ENCODE measurements at places on chromosomes 3 and 15. TPM values are rescaled to one million over a fixed set of nuclear protein-coding genes. Genes with fewer than 3 reads are reported as not detected.

- H3K27ac ChIP-seq = no peak overlapping the region
- no peaks in the 10 kb centered on the region for H3K4me1 ChIP-seq
These were observed 38.8 kb downstream of the CBLB start for GRCh38 chr3:105829871-105830622.

DNA sequence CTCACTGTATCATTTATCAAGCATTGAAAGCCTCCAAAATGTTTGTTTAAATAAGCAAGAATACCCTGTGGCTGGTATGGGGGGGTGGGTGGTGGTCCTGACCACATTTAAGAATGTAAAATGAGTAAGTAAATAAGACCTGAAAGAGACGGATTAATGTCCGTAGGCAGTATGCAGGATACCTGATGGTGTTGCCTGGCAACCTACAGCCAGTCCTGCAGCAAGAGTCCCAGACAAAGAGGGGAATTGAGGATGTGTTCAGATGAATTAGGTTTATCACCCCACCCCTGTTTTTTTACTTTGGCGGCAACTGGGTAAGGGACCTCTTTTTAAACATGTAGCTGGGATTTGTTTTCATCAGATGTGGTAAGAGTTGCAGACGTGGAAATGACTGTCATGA lies 99.8 kb upstream of the BFSP2 start:
- no peak overlapping the region for H3K27ac ChIP-seq
- H3K4me1 ChIP-seq = no peaks in the 10 kb centered on the region
- H3K4me3 ChIP-seq = no peak overlapping the region
- no peaks in the 10 kb centered on the region for H3K36me3 ChIP-seq
- DNase-seq = no peak

DNA sequence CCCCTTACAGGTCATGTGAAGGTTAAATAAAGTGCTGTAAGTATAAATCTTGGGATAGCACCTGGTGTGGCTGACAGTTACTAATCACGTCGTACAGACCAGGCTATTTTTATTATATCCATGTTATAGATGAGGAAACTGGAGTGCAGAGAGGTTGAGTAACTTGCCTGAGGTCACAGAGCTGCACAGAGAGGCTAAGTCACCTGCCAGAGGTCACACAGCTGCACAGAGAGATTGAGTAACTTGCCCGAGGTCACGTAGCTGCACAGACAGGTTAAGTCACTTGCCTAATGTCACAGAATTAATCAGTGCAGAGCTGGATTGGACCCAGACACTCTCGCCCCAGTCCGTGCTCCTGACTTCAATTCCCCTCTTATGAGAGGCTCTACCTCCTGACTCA lies 171.5 kb downstream of the NUP210 start:
- no peak overlapping the region for H3K4me3 ChIP-seq
- H3K27me3 ChIP-seq = peaks cover 2% of the 10 kb centered on the region

DNA sequence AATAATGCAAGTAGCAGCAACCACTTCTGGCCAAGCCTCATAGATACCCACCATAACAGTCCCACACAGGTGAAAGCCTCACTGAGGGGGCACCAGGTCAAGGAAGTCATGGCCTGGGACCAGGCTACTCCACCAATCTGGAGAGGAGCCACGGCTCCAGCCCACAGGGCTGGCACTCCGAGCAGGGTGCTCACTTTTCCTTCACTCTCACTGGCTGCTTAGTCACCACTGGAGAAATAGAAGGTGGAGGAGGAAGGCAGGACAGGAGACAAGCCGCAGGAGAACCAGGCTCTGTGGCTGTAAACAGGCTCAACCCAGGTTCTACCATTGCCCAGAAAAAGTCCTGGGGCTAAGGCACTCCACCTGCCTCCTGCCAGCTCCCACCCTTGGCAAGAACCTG lies 1.2 kb downstream of the USP19 start:
- H3K27ac ChIP-seq = no peak overlapping the region
- peak overlapping the region; percentile 92 for H3K4me3 ChIP-seq
- H3K4me1 ChIP-seq = peaks cover 6% of the 10 kb centered on the region
- DNase-seq = no peak

DNA sequence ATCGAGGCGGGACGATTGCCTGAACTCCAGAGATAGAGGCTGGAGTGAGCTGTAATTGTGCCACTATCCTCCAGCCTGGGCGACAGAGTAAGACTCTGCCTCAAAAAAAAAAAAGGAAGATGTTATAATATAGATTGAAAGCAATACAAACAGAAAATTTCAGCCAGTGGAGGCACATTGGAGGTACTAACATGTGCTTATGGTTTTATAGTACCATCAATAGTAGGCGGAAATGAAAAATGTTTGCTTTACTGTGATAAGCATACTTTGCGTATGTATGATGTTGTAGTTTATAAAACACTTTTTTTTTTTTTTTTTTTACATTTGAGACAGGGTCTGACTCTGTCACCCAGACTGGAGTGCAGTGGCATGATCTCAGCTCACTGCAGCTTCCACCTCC lies 8.8 kb downstream of the RAD54L2 start:
- no peak for DNase-seq
- H3K36me3 ChIP-seq = no peaks in the 10 kb centered on the region
- no peak overlapping the region for H3K27ac ChIP-seq
- H3K27me3 ChIP-seq = no peaks in the 10 kb centered on the region

DNA sequence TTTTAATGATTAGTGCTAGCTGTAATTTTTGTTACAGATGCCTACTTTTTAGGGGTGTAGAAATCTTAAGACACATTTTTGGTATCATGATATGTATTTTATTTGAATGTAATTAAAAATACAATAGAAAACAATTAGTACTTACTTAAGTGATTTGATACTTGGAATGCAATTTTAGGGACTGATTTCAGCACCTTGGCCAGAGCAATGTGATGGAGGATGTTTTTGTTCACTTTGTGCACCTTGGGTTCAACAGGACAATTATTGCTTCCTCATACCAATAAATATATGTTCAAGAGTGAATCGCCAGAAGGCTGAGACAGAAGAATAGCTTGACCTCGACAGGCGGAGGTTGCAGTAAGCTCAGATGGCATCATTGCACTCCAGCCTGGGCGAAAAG lies 22.3 kb downstream of the GMNC start:
- no peak overlapping the region for H3K27ac ChIP-seq
- no peaks in the 10 kb centered on the region for H3K27me3 ChIP-seq
- H3K4me1 ChIP-seq = no peaks in the 10 kb centered on the region
- no peak overlapping the region for H3K4me3 ChIP-seq
- no peak for DNase-seq

GRCh38 chr15:66826507-66826906 lies 124.5 kb downstream of the SMAD6 start:
- DNase-seq = no peak
- no peaks in the 10 kb centered on the region for H3K4me1 ChIP-seq
- no peak overlapping the region for H3K4me3 ChIP-seq
- no peaks in the 10 kb centered on the region for H3K27me3 ChIP-seq
- no peak overlapping the region for H3K27ac ChIP-seq

DNA sequence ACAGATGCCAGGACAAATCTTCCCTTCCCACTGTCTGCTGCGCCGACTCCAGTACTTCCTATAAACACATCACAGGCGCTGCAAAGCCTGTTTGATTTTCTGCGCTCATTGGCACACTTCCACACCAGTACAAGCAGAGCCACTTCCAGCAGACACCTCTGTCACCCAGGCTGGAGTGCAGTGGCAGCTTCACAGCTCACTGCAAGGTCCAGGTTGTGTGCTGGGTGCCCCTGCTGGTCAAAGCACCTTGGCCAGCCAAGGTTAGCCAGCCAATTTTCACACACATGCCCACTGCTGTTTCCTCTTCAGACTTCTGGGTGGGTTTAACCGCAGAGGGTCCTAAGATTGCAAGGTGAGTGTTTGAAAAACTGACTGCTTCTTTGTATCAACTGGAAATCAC lies 4.9 kb downstream of the CHDH start:
- peak overlapping the region; percentile 85 for H3K27ac ChIP-seq
- peaks cover 13% of the 10 kb centered on the region for H3K4me1 ChIP-seq
- DNase-seq = peak; percentile 69
- no peaks in the 10 kb centered on the region for H3K27me3 ChIP-seq
- H3K36me3 ChIP-seq = no peaks in the 10 kb centered on the region

DNA sequence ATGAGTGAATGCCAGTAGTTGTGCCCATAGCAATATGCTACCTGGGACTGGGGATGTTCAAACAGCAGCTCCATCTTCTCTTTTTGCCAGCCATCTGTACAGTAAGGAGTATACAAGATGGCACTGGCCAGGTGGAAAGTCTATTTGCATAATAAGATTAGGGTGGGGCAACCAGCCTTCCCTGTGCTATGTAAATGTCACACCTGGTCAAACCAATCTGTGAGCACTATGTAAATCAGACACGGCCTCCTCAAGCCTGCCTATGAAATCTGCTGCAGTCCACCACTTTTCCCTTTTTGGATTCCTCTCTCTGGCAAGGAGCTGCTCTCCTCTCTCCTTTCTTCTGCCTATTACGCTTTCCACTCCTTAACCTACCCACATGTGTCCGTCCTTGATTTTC lies 53.0 kb downstream of the C3orf80 start:
- no peak overlapping the region for H3K27ac ChIP-seq
- no peak for DNase-seq
- H3K4me3 ChIP-seq = no peak overlapping the region
- H3K36me3 ChIP-seq = no peaks in the 10 kb centered on the region

DNA sequence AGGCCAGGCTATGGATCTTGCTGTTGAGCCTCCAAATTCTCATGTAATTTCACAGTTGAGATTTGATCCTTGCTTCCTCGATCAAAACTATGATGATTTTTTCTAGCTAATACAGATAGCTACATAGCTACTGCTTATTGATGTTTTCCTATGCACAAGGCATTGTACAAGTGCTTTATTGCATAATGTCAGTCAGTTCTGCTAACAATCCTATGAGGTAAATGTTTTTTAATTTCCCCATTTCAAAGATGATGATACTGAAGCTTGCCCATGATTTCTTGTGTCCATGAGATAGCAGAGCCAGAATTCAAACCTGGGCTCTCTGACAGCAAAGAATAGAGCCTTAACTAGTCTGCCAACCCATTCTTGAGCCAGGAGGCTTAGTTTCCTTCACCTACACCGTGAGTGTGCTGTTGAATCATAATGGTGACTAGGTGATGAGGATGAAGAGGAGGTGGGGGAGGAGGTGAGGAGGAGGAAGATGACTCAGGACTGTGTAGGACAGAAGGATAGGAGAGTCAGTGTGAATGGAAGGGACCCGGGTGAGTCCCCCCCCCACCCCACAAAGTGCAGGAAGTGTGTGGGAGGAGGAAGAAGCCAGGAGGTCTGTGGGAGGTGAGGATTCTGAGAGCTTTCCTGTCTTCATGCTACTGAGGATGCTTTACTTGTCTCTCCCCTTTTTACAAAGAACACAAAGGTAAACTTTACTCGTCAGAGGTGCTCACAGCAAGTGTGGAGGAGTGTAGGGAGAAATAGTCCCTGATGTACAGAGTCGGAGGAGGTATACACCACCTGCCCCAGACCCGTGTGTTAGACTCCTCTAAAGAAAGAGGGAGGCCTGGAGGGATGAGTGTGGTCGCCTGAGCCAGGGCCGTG lies 3.6 kb downstream of the TAGLN3 start:
- H3K4me3 ChIP-seq = no peak overlapping the region
- DNase-seq = no peak
- H3K36me3 ChIP-seq = no peaks in the 10 kb centered on the region
- no peak overlapping the region for H3K27ac ChIP-seq
- H3K4me1 ChIP-seq = no peaks in the 10 kb centered on the region

DNA sequence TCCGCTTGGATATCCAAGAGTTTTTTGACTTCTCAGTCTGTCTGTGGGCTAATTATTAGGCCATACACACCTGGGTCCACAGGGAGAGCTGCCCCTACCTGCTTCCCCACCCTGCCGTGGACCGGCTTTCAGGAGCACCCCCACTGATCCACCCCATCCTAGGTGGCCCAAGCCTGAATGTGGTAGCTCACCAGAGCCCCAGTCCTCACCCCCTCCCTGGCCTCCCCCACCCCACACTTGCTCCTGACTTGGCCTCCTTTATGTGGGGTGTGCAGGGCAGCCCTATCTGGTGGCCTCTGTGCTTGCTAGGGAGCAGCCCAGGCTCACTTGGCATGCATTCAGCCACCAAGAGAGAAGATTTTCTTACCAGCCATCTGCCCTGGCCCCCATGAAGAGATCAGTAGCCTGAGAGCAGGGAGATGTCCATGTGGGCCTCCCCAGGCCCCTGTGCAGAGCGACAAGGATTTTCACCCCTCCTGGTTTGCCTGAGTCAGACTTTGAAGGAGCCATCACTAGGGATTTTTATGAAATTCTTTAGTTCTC lies 11.2 kb downstream of the LRRK1 start:
- no peak overlapping the region for H3K27ac ChIP-seq
- H3K4me1 ChIP-seq = no peaks in the 10 kb centered on the region
- H3K4me3 ChIP-seq = no peak overlapping the region
- H3K36me3 ChIP-seq = no peaks in the 10 kb centered on the region
- no peaks in the 10 kb centered on the region for H3K27me3 ChIP-seq

DNA sequence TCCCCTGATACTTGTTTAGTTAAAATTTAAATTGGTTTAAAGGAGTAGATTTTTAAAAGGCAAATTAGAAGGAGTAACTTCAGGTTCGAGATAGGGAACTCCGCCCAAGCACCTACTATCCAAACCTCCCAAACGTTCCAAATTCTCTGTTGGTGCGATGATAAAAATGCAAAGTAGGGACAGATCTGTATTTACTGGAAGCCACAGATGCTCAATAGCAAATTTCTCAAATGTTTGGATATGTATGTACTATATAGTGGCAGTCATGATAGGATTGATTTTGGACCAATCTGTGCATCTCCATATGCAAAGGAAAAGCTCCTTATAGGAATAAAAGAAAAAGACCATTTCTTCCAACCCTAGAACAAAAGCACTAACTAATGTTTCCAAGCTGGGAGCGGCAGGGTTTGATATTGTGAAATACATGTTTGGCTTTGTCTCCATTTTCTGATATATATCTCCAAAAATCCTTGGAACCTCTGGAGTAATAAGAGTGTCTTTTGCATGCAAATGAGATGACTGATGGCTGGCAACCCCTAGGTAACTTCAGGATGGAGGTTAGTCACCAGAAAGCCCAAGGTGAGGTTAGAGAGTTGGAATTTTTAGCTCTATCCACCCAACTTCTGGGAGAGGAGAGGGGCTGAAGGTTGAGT lies 15.6 kb downstream of the RTP2 start:
- DNase-seq = no peak
- H3K27ac ChIP-seq = no peak overlapping the region
- H3K36me3 ChIP-seq = no peaks in the 10 kb centered on the region
- no peak overlapping the region for H3K4me3 ChIP-seq
- no peaks in the 10 kb centered on the region for H3K27me3 ChIP-seq

- no peak overlapping the region for H3K27ac ChIP-seq
- H3K4me3 ChIP-seq = no peak overlapping the region
- no peak for DNase-seq
- H3K36me3 ChIP-seq = no peaks in the 10 kb centered on the region
- no peaks in the 10 kb centered on the region for H3K27me3 ChIP-seq
These were observed 165.7 kb downstream of the TCF12 start for GRCh38 chr15:57084192-57084591.

DNA sequence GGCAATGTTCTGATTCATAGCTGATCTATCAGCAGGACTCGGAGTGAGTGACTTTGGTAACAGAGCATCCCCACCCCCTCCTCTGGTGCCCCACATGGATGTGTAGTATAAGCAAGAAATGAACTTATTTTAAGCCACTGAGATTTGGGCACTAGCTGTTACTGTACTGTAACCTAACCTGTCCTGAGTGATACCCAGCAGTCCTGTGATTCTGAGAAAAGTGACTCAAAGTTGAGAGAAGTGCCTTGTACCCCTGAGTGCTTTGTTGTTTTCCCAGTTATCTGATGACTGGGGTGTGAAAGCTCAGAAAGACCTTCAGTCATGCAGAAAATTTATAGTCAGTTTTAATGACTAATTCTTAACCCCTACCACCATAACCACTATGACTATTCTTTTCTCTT lies 439.9 kb upstream of the RBMS3 start:
- H3K4me1 ChIP-seq = no peaks in the 10 kb centered on the region
- H3K27me3 ChIP-seq = no peaks in the 10 kb centered on the region
- DNase-seq = no peak
- no peaks in the 10 kb centered on the region for H3K36me3 ChIP-seq
- no peak overlapping the region for H3K27ac ChIP-seq

Gene GOLGA8M
- 1.5 TPM for total RNA-seq

Gene TNFAIP8L3
- 0.87 TPM for total RNA-seq

Gene SIN3A
- total RNA-seq = 98.6 TPM

Gene C3orf49
- not detected for total RNA-seq

Data from prostate gland (tissue), 2 donors.